ENCODE measurements at places on chromosomes 11 and 22.

DNA sequence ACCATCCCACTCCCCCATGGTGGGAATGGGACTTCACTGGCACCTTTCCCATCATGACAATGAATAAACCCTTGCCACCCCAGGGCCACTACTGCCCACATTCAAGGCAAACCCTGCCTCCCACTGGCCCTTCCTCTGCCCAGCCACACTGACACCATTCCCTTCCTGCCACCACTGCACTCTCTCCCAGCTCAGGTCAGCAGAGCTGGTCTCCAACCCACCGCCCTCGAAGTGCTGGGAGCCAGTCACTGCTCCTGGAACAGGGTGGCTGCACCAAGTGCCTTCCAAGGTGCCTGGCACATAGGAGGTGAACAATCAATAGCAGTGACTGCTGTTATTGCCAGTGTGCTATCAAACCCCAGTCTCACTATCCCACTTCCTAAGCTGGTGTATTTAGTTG is 27.1 kb downstream of the PRDM10 start:
- ATAC-seq = no peak

- ATAC-seq = peak; percentile 73
Observed at GRCh38 chr11:108498046-108498815, at the start of gene POGLUT3. TSS of gene POGLUT3 (minus strand) at chr11:108498384. CDS start at chr11:108498366, 18 bp downstream.

GRCh38 chr11:77879218-77879617 is 58.3 kb downstream of the AAMDC start:
- no peak for ATAC-seq

DNA sequence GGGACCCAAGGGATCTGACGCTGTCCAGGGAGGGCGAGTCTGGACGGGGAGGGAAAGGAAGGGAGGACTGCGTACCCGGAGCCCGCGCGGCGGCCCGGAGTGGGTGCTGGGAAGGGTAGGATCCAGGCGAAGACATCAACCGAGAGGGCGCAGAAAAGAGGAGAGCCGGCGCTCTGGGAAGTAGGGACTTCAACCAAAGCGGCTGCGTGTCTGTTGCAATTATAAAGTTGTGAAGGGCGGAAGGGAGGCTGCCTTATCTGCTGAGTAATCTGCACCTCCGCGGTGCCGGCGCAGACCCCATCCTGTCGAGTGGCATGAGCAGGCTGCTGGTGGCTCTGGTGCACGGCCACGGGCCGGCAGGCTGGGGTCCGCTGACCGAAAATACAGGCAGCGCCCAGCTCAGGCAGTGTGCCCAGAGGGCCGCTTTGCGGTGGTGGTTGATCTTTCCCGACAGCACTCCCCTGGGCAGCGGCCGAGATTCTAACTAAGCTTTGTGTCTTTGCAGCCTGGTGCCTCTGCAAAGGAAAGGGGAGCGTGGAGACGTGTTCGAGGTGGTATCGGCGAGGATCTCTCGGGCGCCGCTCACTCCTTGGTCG is 978 bp downstream of the C11orf87 start:
- ATAC-seq = peak; percentile 72

DNA sequence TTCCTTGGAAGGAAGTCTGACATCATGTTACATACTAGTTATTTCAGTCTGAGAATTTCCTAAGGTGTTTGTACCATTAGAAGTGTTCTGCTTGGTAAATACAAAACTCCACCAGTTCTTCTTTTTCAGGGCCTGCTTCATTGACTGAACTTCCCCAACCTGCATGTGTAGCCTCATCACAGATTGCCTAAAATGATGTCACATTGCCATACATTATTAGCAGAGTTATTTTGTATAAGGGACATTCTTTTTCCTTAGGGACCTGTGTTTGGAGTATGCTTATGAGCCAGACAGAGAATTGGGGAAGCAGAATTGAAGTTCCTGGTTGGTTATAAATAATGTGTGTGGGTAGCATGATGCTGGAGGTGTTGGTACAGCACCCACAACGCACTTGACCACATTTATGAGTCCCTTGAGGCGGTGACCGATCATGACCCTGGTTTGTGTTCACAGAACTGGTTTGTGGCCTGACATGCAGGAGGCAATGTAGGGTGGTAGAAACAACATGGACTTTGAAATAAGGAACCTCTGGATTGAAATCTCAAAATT is 16.4 kb upstream of the MMP7 start:
- no peak for ATAC-seq

DNA sequence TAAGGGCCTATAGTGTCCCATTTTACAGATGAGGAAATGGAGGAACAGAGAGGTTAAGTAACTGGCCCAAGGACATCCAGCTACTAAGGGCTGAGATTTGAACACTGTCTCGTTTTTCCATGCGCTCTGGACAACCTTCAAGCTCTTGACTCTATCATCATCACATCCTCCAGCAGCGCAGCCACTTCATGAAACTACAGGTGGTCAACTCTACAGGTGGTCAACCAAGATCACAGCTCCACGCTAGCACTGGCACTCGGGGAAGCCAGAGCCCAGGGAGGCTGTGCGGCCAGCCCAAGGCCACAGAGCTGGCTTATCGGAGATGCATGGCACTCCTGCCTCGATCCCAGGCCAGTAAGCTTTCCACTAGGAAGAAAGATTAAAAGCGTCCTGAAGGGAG is 40.0 kb downstream of the PHF21B start:
- ATAC-seq = no peak

GRCh38 chr11:313304-313786 is 495 bp upstream of the IFITM1 start:
- no peak for ATAC-seq

GRCh38 chr11:47448566-47449427 is at the start of gene RAPSN:
TSS of gene RAPSN (minus strand) at chr11:47449136. CDS start at chr11:47448964, 172 bp downstream.
- ATAC-seq = peak; percentile 19

All from SK-N-SH treated with all-trans-retinoic acid at 6 μM for 48 hours (cell line).